ENCODE measurements at places on chromosomes 12 and 14. TPM values are rescaled to one million over a fixed set of nuclear protein-coding genes. Genes with fewer than 3 reads are reported as not detected.

GRCh38 chr12:6620137-6620884, 13.1 kb upstream of the CHD4 start:
- no peak for DNase-seq

GRCh38 chr14:68714991-68715924, 77.6 kb downstream of the ZFP36L1 start:
- peak; percentile 99 for DNase-seq

- peak; percentile 52 for DNase-seq
Observed at GRCh38 chr12:109098183-109098604, 797 bp downstream of the UNG start.

DNA sequence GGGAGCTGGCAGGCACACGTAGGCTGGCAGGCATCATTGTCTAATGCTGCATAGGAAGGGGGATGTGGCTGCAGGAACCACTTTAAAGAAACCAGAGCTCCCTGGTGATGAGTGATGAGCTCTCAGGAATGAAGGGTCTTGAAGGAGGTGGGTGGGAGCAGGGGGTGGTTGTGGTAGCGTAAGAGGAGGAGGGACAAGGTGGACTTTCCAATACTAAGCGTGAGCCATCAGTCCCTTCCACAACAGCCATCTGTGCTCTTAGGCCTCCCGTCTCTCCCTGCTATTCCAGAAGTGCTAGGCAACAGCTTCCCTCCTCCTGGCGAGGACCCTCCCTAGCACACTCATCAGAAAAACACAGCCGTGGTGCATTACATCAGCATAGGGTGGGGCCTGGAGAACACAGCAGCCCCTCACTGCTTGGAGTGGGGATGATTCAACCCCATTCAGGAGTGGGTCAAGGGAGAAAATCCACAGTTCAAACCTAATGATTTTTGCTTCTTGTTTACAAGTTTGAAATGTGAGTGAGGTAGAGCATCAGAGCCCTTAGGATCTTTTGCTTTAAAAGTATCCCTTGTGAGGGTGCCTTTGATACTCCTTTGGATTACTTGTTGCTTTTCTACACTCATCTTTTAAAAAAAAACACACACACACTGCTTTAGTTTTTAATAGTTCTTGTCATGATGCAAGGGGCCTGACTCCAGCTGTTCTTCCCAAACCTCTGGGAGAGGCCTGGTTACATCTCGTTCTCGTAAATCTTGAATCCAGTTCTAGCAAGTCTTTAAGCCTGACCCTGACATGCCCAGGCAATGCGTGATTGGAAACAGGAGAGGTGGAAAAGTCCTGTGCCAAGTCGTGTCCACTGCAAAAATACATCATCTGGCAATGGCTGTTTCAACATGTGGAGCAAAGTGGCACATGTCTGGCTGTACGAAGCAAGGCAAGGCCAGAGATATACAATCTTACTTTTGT, 356.4 kb upstream of the DDHD1 start:
- peak; percentile 92 for DNase-seq

DNA sequence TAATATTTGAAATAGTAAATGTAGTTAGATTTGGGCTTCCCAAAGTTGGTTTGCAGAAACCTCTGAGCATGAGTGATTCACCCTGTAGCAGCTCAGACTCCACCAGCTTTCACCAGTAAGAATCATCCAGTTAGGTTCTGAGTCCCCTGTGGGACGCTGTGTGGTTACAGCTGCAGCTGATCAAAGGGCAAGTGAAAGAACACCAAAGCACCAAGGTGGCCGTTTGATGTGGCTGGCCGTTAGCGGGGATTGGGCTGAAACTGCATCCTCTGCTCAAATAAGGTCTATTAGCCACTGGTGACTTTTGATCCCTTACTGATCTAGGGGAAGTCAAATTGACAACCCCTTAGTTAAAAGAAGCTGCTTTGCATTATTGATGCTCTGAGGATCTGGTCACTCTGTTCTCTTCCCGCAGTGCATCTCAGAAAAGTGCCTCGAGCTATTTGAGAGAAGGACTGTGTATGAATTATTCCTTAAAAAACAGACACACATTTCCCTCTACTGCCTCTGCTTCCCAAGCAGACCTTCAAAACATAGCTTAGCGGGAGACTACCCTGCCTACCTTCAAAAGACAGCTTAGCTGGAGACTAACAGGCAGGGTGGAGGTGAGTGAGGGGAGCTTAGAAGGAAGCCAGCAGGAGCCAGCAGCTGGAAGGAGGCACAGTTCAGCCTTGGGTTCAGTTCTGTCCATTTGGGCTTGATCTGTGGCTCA, 3.7 kb downstream of the ABHD12B start:
- peak; percentile 61 for DNase-seq

DNA sequence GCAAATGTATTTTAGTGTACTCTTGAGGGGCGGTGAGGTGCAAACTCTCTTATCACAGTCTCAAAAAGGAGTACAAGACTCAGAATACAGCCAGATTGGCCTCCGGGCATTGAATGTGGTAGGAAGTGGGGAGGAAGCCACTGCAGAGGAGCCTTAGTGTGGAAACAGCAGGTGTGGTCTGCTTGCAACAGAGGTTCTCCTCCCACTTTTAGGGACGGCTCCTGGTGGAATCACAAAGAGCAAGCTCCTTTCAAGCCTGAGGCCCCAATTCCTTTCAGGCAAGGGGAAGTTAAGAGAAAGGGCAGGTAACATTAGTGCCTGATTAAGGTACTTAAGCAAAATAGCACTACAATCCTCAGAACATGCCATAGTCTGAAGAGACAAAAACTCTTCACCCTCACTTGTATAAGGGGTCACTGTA, 23.7 kb upstream of the SLC2A3 start:
- DNase-seq, result peak; percentile 23

DNA sequence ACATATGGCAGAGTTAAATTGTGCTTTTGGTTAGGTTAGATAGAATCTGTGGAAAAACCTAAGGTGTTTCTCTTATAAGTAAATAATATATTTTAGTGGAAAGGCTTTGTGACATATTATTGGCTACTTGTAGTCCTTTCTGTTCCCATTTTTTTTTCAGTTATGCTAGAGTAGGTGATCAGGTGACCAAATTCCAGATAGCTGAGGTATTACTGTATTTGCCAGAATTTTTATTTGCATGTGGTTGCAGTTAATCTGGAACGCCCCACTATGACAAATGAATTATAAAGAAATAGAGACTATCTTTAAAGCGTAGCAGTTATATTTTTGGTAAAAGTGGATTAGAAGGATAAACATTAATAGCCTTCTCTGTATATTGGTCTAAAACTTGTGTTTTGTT, 52.0 kb downstream of the ARHGAP5 start:
- DNase-seq, result peak; percentile 46

GRCh38 chr14:99212646-99213045, 59.4 kb downstream of the BCL11B start:
- DNase-seq, result no peak

GRCh38 chr14:68589447-68590200, 203.2 kb downstream of the ZFP36L1 start:
- peak; percentile 73 for DNase-seq

DNA sequence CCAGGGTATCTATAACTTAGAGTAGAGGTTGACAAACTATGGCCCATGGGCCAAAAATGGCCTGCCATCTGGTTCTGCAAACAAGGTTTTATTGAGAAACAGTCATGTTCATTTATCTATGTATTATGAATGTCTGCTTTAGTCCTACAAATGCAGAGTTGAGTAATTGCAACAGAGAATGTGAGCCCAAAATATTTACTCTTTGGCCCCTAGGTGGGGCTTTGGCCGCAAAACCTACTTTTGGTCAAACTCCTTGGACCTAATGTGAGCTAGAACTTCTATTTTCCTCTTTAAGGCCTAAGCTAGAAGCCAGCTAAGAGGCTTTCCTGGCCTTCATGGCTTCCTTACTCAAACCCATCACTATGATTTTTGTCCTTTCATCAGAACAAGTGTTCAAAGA, 379.1 kb downstream of the NELL2 start:
- no peak for DNase-seq

- DNase-seq, result no peak
Observed at GRCh38 chr12:3090240-3091037, 13.3 kb downstream of the TSPAN9 start.

GRCh38 chr12:53191096-53191884, 10.6 kb upstream of the CSAD start:
- DNase-seq, result no peak

GRCh38 chr12:34223640-34224039, 201.3 kb downstream of the ALG10 start:
- no peak for DNase-seq

GRCh38 chr14:97920201-97920600, 1123.0 kb downstream of the VRK1 start:
- DNase-seq, result no peak

DNA sequence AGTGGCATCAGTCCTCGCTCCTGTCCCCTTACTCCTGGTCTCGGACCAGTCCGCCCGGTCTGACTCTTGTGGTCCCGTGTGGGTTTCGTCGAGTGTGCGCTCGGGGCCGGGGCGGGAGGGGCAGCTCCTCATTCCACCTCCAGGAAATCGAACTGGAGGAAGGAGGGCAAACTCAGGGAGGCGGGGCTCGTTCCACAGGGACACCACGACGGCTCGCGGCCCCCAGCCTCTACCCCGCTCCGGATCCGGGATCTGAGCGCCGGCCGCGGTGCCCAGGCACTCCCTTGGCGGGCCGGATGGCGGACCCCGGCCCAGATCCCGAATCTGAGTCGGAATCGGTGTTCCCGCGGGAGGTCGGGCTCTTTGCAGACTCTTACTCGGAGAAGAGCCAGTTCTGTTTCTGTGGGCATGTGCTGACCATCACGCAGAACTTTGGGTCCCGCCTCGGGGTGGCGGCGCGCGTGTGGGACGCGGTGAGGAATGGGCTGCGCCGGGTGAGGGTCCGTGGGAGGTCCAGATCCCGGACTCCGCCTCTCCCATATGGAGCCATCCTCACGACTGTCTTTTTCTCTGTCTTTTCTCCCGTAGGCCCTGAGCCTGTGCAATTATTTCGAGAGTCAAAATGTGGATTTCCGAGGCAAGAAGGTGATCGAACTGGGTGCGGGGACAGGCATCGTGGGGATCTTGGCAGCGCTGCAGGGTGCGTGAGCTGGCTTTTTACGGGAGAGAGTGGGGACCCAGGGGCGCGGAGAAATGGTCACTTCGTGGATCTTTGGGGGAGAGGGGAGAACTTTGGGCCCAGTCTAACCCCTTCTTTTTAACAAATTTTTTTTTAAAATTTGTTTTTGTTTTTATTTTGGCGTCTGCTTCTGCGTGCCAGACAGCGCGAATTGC, at the start of gene EEF1AKMT3:
Gene EEF1AKMT3, plus strand, starts transcription at position 186 of the 894 bp plus-strand sequence. Its CDS starts 111 bp downstream, at position 297.
- peak; percentile 46 for DNase-seq

DNA sequence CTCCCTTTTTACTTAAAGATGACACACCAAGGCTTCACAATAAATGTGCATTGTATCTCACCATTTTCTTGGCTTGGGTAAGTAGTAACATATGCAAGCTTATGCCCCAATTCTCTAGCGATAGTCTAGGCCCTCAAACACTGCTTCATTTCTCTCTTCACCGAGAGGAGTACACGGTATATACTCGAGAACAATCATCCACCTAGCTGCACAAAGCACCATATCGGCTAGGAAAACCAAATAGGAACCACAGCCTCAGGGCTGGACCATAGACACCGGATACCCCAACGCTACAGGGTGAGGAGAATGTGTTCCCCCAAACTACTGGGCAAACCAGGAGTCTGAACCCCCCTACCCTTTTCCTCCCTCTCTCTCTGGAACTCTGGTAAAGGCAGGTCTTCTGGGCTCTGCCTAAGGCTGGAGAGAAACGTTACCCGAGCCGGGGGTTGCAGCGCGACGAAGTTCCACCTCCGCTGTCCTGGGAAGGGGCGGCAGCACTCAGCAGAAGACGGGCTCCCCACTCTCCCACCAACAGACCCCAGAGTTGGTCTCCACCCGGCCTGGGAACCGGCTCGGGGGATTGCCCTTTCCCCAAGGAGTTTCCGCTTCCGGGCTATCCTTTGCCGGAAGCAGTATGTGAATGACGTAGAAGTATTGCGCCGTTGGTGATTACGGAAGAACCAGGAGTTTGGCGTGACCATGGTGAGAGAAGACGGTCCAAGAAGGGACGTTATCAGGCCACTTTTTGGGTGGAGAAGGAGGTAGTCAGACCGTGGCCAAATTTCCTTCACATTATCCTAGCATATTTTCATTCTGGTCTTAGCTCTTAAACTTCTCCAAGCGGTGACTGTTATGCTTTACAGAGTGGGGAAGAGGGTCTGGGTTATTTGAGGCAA, at the start of the genes AREL1 and FCF1:
Gene AREL1, minus strand, starts transcription at position 582 of the 896 bp plus-strand sequence. CDS start 27,465 bp downstream, outside the sequence.
Gene FCF1, plus strand, starts transcription at position 646 of the 896 bp plus-strand sequence. Its CDS starts 54 bp downstream, at position 700.
- peak; percentile 90 for DNase-seq

DNA sequence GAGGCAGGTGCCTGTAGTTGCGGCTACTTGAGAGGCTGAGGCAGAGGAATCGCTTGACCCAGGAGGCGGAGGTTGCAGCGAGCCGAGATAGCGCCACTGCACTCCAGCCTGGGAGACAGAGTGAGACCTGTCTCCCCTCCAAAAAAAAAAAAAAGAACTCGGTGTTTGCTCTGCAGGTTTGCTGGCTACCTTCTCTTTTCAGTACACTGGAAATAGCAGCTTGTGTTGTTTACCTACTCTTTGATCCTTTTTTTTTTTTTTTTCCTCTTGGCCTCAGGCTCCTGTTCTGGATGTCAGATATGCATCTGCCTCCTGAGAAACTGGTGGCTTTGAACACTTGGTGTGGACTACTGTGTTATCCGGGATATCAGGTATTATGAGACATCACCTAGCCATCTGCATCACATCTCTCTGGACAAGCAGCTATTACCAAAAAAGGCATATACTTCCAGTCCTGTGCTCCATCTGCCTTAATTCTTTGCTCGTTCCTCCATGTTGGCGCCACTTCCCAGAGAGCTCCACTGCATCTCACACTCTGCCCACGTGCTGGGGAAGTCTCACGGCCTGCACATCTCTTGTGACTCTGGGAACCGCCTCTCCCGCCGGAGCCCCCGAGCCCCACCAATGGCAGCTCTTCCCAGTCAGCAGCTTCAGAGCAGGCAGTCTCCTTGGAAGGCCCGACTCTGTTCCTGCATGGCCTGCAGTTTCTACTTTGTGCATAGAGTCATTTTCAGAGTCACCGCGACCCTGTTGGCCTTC, 50.9 kb upstream of the TRAF3 start:
- no peak for DNase-seq

DNA sequence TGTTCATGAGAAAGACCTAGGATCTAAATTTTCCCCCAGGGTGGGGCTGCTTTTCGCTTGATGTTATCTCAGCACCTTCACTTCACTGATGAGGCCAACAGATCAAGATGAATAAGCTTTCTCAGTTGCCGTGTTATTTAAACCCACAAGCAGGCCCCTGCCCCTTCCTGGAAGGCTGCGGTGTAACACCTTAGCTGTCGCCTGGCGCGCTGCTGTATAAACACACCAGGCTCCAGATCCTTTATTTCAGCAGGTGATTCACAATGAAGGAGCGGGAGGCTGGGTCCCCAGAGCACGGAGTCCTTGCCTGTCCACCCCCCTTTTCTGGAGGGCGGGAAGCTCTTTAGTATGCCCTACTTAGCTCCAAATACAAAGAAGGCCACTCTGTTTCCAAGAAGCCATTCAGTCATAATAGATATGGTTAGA, 515.4 kb downstream of the FUT8 start:
- DNase-seq, result no peak

- no peak for DNase-seq
Observed at GRCh38 chr14:41505491-41505890, 101.2 kb upstream of the LRFN5 start.

Gene BHLHE41
- 4.0 TPM for total RNA-seq

Gene TROAP
- total RNA-seq, result 32.8 TPM

Gene ZFHX2
- 0.32 TPM for total RNA-seq

Gene NANOG
- total RNA-seq, result not detected

Gene CHFR
- total RNA-seq, result 23.8 TPM

Gene ANO4
- total RNA-seq, result 8.8 TPM

Gene OTUB2
- 0.69 TPM for total RNA-seq

Gene KRT2
- not detected for total RNA-seq

Gene FAM161B
- 2.1 TPM for total RNA-seq
